ENCODE measurements at places on chromosomes 3 and 15.

- DNase-seq = no peak
These were observed 214.8 kb upstream of the CTDSPL start for GRCh38 chr3:37646865-37647264.

DNA sequence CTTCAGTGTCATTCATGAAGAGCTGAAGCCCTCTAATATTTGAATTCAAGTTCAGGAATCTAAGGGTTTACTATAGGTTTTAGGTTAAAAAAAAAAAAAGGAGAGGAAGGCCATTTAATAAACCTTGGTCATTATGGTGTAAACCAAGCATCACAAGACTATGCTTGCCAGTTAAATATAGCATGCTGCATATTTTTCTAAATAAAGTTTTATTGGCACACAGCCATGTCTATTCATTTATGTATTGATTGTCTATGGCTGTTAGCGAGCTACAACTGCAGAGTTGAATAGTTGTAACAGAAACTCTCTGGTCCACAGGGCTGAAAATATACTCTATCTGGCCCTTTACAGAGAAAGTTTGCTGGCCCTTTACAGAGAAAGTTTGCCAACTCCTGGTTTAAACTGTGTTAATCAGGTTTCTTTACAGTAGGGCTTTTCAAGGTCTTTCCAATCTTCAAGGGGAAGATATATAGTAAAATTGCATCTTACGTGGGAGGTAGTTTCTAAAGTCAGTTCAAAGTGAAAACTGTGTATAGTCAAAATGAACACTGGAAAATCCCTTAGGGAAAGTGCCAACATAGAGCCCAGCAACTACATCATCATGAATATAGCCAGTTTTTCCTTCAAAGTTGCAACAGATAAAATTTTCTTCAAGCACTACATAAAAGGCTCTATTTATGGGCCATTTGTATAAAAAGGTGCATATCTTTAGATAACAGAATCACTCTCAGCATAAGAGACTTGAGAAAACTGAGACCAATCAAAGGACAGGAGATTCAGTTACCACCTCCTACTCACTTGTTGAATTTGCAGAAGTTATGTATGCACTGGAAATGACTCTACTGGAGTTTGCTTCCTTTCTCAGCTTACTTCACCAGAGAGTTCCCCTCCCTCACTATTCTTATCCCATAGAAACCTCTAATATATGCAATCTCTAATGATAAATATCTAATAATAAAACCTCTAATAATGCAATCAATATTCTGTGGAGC lies 49.7 kb upstream of the FRMD4B start:
- DNase-seq = no peak

GRCh38 chr3:183937601-183938286 lies 53.1 kb upstream of the PARL start:
- DNase-seq = no peak

GRCh38 chr3:146156666-146157314 lies 4.2 kb downstream of the PLOD2 start:
- no peak for DNase-seq

DNA sequence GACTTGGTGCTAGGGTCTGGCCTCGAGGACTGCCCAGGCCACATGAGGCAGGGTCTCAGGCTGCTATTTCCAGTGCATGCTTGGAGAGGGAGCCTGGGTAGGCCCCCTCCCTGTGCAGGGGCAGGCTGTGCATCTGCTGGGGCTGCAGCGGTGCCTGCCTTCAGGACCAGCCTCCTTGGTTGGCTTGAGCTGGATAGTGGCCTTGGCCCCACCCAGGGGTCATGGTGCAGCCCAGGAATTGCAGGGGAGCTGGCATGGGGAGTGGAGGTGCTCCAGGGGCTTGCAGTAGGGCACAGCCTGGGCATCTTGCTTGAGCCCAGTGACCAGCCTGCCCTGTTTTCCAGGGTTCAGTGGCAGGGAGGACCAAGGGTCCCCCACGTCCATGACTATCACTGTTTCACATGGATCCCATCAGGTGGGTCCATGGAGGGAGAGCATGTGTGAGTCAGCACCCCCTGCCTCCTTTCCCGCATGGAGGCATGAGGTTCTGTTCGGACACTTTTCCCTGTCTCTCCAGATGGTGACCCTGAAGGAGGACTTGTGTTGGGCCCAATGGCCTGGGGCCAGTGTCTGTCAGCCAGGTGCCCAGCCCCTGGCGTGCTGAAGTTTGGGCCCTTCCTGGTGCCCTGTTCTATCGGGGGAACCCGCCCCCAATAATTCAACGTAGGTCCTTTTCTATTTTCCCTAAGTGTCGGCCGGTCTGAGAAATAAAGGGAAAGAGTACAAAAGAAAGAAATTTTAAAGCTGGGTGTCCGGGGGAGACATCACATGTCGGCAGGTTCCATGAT lies 218.6 kb downstream of the SNRPN start:
- DNase-seq = no peak

GRCh38 chr15:94691169-94691568 lies 459.8 kb downstream of the MCTP2 start:
- no peak for DNase-seq

GRCh38 chr3:172808969-172809546 lies 58.5 kb downstream of the ECT2 start:
- peak; percentile 34 for DNase-seq
